ENCODE measurements at places on chromosomes 5 and 9. TPM values are rescaled to one million over a fixed set of nuclear protein-coding genes. Genes with fewer than 3 reads are reported as not detected.

The CRB2 gene
- total RNA-seq = 6.8 TPM

The FOXD4 gene
- total RNA-seq = 0.76 TPM

The TMEM252 gene
- not detected for total RNA-seq

GRCh38 chr9:108473209-108474112 lies 382.3 kb downstream of the ACTL7B start:
- H3K4me3 ChIP-seq = no peak overlapping the region
- H3K27me3 ChIP-seq = no peaks in the 10 kb centered on the region
- H3K27ac ChIP-seq = no peak overlapping the region
- DNase-seq = no peak
- H3K36me3 ChIP-seq = no peaks in the 10 kb centered on the region

DNA sequence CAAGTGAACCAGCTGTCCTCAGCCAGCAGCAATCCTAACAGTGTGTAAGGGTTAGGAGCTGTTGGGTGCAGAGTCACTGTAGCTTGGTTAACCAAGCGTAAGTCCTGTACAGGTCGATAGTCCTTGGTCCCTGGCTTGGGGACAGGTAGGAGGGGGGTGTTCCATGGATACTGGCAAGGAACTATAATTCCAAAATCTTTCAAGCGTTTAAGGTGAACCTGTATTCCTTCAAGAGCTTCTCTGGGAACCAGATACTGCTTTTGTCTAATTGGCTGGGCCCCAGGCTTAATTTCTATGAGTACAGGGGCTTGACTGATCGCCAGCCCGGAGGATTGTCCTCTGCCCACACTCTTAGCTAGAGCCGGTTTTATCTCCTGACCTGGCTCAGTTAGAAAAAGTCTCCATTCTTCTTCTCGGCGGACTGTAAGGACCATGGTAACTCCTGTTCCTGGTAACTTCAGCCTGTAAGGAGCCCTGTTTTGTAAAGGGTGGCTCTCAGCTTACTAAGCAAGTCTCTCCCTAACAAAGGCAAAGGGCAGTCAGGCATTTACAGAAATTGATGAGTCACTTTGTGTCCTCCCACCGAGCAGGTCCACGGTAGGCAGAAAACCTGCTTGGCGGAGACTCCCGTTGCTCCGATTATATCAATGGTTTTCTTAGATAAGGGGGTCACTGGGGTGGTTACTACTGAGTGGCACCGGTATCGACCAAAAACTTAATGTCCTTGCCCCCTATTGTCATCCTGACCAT lies 6.0 kb upstream of the ZNF354C start:
- DNase-seq = no peak
- no peak overlapping the region for H3K4me3 ChIP-seq
- no peak overlapping the region for H3K27ac ChIP-seq

- H3K27me3 ChIP-seq = no peaks in the 10 kb centered on the region
- no peaks in the 10 kb centered on the region for H3K36me3 ChIP-seq
- no peak for DNase-seq
- no peak overlapping the region for H3K27ac ChIP-seq
These were observed 45.1 kb upstream of the FAM120A start for GRCh38 chr9:93406371-93406770.

GRCh38 chr9:108205276-108205675 lies 650.5 kb downstream of the ACTL7B start:
- no peak overlapping the region for H3K27ac ChIP-seq
- no peak for DNase-seq
- H3K36me3 ChIP-seq = no peaks in the 10 kb centered on the region
- no peak overlapping the region for H3K4me3 ChIP-seq
- no peaks in the 10 kb centered on the region for H3K27me3 ChIP-seq

DNA sequence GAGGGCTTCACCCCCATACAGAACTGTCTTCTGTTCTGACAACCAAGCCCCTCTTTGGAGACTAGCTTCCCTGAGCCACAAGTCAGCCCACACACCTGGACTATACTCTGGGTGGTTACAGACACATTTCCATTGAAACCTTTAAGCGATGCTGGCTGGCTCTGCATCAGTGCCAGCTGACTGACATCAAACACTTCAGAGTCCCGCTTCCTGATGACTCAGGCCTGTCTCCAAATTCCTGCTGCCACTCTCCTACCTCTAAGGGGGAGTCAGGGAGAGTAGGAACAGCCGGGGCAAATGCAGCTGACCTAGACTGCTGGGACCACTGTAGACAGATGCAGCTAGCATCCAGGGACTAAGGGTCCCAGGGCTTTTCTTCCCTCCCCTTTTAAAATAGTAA lies 59.4 kb downstream of the SIL1 start:
- peak; percentile 27 for DNase-seq
- H3K27me3 ChIP-seq = peaks cover 2% of the 10 kb centered on the region
- no peak overlapping the region for H3K4me3 ChIP-seq
- no peak overlapping the region for H3K27ac ChIP-seq

DNA sequence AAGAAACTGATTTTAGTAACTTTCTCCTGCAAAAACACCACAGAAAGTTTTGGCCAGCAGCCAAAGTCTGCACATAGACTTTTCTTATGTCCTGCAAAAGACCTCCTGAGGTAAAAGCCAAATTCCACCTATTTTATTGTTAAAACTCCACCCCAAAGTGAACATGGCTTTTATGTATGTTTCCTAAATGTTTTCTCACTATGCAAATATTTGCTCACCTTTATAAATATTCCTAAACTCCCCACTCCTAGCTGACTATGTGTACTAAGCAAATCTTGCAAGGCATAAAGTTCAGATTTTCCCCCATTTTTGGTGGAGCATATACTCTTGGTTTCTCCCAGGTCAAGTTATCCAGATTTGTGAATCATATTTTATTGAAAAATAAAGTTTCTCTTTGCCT lies 446.2 kb downstream of the DNAH5 start:
- H3K27me3 ChIP-seq = no peaks in the 10 kb centered on the region
- no peak overlapping the region for H3K4me3 ChIP-seq
- H3K27ac ChIP-seq = no peak overlapping the region
- H3K36me3 ChIP-seq = no peaks in the 10 kb centered on the region

- no peaks in the 10 kb centered on the region for H3K36me3 ChIP-seq
- H3K4me1 ChIP-seq = peaks cover 6% of the 10 kb centered on the region
- H3K4me3 ChIP-seq = peak overlapping the region; percentile 73
- no peak for DNase-seq
- H3K27me3 ChIP-seq = peaks cover 6% of the 10 kb centered on the region
These were observed 483 bp upstream of the EIF4EBP3 start for GRCh38 chr5:140546851-140547507.

DNA sequence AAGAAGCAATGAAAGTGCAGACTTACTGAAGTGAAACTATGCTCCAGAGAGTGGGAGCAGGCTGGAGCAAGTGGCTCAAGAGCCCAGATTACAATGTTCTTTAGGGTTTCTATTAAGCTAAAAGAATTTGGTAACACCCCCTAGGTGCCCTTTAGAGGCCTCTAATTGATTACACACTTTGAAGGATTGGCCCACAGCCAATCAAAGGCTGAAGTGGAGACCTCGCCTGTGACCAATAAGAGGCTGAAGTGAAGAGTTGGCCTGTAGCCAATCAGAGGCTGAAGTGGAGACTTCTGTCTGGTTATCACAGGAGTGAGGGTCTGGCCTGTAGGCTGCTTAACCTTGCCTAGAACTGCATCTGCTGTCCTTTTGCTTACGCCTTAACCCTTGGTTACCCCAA lies 46.7 kb upstream of the SPATA31C2 start:
- H3K27me3 ChIP-seq = no peaks in the 10 kb centered on the region
- DNase-seq = no peak
- H3K36me3 ChIP-seq = peaks cover 4% of the 10 kb centered on the region
- no peak overlapping the region for H3K27ac ChIP-seq
- peaks cover 2% of the 10 kb centered on the region for H3K4me1 ChIP-seq

- no peak for DNase-seq
- no peak overlapping the region for H3K4me3 ChIP-seq
- no peaks in the 10 kb centered on the region for H3K27me3 ChIP-seq
- peaks cover 6% of the 10 kb centered on the region for H3K36me3 ChIP-seq
- H3K4me1 ChIP-seq = peaks cover 5% of the 10 kb centered on the region
These were observed 186.2 kb downstream of the PJA2 start for GRCh38 chr5:109223531-109223930.

DNA sequence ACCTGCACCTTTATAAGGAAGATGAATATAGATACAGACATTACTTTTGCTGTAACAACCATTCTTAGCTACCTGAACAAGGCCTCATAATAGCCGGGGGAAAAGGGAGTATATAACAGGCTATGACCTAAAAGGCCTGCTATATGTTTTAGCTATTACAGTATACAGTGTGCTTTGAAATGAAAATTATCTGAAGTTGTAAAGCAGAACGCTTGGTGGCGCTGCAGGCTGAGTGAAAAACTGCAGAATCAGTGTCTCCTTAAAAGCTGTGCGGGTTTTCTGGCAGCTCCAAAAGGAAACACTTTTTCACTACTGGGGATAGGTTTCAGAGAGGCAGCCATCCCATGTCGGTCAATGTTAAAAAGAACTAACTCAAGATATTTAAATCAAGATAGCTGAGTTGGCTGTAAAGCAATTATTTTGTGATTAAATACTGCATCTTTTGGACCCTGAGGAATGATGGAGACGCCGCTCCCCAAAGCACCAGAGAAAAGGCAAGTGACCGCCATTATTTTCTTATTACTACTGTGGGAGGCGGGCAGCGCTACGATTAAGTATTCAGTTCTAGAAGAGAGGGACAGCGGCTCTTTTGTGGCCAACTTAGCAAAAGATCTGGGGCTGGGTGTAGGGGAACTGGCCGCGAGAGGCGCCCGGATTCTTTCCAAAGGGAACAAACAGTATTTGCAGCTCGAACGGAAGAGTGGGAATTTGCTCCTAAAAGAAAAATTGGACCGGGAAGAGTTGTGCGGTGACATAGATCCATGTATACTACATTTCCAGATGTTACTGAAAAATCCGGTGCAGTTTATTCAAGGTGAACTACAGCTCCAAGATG lies 5.9 kb downstream of the PCDHB6 start:
- peak; percentile 50 for DNase-seq
- peak overlapping the region; percentile 90 for H3K4me3 ChIP-seq
- H3K36me3 ChIP-seq = peaks cover 48% of the 10 kb centered on the region
- peaks cover 6% of the 10 kb centered on the region for H3K27me3 ChIP-seq

- H3K4me3 ChIP-seq = no peak overlapping the region
- no peaks in the 10 kb centered on the region for H3K36me3 ChIP-seq
- peaks cover 4% of the 10 kb centered on the region for H3K27me3 ChIP-seq
- H3K4me1 ChIP-seq = peaks cover 9% of the 10 kb centered on the region
- DNase-seq = no peak
These were observed 11.9 kb downstream of the LCN1 start for GRCh38 chr9:135533113-135533512.

DNA sequence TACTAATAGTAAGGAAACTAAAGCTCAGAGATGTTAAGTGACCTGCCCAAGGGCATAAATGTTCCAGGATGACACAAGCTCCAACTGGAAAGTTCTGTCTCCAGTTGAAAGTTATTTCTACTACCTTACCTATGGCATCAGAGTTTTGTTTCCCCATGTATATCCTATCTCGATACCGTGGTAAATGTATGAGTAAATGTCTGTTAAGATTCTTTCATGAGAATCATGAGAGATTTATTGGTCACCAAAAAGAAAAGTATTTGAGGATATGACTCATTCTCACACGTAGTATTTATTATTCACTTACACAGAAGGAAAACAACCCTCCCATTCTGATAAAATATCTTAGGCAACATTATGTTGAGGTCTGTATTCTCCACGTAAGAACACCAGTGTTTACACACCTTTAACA lies 11.1 kb upstream of the SHOC1 start:
- H3K36me3 ChIP-seq = no peaks in the 10 kb centered on the region
- H3K4me1 ChIP-seq = no peaks in the 10 kb centered on the region
- no peak overlapping the region for H3K27ac ChIP-seq
- no peak for DNase-seq
- H3K27me3 ChIP-seq = no peaks in the 10 kb centered on the region
- H3K4me3 ChIP-seq = no peak overlapping the region

DNA sequence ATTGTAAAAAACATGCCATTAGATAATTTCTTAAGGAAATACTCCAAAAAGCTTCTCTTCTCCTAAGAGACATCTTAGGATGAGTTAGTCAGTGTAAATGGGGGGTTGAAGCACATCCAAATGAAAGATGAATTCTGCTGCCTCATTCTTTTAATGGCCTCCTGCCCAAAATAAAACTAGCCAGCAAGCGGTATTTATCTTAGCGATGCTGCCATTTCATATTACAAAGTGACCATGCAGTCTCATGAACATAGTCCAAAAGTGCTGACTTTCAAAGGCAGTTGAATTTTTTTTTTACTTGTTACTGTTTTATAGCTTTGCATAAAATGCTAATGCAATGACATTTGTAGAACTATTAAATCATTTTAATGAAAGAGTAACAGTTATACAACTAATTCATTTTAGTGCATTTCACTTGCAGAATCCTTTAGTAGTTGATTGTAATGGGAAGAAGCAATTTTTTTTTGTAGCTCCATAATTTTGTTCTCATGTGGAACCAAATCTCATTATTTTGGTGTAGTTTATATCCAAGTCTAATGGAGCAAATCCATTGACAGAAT lies 151.5 kb downstream of the CAVIN4 start:
- no peaks in the 10 kb centered on the region for H3K27me3 ChIP-seq
- no peak for DNase-seq
- peaks cover 7% of the 10 kb centered on the region for H3K4me1 ChIP-seq
- no peaks in the 10 kb centered on the region for H3K36me3 ChIP-seq

GRCh38 chr5:58294598-58295305 lies 165.1 kb downstream of the PLK2 start:
- H3K27me3 ChIP-seq = no peaks in the 10 kb centered on the region
- H3K36me3 ChIP-seq = no peaks in the 10 kb centered on the region
- no peak for DNase-seq
- H3K27ac ChIP-seq = no peak overlapping the region
- H3K4me1 ChIP-seq = no peaks in the 10 kb centered on the region

Data from glutamatergic neuron (in vitro differentiated cells).